ENCODE measurements at places on chromosomes 3 and 15.
A peak's percentile ranks its signal among the peaks of the same experiment; 100 is the strongest.

- DNase-seq: no peak
Observed at GRCh38 chr3:183815951-183816475, 9.4 kb downstream of the MAP6D1 start.

DNA sequence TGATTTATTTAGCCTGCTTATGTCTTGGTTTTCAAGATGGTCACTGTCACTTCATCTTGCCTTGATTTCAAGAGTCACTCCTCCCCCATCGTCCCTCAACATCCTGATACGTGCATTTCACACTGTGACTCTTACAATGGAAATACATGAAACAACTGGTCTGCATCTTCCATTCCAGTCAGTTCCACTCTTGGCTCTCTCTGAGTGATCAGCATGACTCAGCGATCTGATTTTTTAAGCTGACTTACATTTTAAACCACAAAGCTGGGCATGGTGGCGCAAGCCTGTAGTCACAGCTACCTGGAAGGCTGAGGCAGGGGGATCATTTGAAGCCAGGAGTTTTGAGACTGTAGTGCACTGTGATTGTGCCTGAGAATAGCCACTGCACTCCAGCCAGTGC is 271.2 kb upstream of the ROPN1 start:
- DNase-seq: peak; percentile 67

DNA sequence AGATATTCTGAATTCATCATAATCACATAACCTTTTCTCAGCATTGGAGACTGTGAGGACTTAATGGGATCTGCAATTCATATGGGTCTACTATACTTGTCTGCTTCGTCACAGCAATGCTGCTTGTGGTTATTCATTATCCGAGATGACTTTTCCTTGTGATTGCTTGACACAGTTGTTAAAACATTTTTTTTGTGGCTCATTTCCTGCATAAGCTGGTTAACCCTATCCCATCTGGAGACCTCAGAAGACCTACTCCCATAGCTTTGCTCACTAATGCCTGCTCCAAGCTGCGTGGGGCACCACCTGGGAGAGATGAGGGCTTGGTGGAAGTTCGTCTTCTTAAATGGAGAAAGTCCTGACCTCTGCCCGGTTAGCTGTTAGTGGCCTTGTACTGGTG is 360.8 kb downstream of the CHST2 start:
- no peak for DNase-seq

GRCh38 chr3:159277814-159278213 is 476.0 kb downstream of the MFSD1 start:
- no peak for DNase-seq

GRCh38 chr3:145224886-145225285 is 936.1 kb downstream of the PLOD2 start:
- DNase-seq: no peak

DNA sequence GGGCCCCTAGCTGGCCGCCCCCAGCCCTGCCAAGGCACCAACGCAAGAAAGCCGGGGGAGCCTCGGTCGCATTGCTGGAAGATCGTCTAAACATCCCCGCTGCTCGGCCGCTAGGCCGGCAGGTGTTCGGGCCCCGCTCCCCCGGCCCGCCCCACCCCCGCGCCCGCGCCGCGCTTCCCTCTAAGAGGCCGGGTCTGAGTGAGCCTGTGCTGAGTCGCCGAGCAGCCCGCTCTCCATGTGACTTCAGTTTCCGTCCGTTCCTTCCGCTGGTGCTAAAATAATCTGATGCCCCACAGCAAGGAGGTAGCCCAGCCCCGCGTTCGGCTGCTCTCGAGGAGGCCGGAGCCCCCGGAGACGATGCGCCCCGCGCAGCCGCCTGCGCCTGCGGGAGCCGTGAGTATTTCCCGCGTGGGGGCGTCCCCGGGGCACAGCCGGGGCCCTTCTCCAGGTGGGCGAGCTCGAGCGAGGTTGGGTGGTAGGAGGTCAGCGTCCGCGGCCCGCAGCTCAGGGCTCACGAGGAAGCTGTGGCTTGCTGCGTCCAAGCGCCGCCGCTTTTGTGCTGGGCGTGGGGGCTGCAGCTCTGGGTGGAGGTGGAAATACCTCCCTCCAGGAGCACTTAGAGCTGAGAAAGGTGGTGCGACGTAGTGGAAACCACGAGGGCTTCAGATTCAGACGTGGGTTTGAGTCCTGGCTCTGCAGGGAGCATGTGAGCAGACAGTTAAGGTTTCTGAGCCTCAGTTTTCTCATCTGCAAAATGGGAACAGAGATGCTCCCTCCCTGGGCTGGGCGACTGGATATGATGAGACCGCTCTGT is at the start of gene NRROS:
Gene NRROS, plus strand, starts transcription at position 212 of the 814 bp plus-strand sequence. CDS start 14,846 bp downstream, outside the sequence.
- DNase-seq: no peak

DNA sequence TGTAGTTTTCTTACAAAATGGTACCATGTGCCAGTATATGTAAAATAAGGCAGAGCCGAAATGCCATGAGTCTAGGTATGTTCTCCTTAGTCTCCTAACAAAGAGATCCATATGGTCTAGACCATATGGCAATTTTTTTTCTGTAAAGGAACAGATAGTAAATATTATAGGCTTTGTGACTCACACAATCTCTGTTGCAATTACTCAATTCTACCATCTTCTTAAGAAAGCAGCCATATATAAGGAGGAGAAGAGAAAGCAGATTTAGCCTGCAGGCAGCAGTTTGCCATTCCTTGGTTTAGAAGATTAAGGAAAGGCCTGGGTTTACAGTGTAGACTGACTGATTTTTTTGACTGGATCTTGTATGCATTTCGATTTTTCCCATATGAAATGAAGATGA is 16.3 kb upstream of the BBX start:
- DNase-seq: no peak

- DNase-seq: no peak
Observed at GRCh38 chr3:141455603-141456300, 31.1 kb upstream of the RASA2 start.

DNA sequence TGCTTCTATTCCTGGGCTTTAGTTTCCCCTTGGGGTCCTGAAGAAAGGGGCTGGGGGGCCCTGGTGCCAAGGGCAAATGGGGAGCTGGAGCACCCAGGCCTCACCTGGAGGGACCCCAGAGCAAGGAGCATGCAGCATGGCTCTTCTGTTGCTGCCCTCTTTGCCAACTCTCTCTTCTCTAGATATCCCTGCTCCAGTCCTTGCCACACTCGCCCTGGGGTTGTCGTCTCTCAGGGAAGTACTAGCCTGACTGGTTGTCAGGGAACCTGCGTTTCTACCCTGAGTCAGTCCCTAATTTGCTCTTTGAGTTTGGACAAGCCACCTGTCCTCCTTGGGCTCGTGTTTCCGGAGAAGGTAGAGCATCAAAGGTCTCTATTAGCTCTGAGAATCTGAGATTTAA is 63.7 kb upstream of the UBE2Q2 start:
- no peak for DNase-seq

GRCh38 chr15:34726406-34727100 is 28.2 kb downstream of the GJD2 start:
- no peak for DNase-seq

GRCh38 chr15:33029109-33029652 is 165.3 kb downstream of the FMN1 start:
- no peak for DNase-seq

GRCh38 chr3:161422171-161422700 is 50.9 kb upstream of the SPTSSB start:
- DNase-seq: no peak

- DNase-seq: no peak
Observed at GRCh38 chr3:97983933-97984491, 11.8 kb upstream of the RIOX2 start.

GRCh38 chr15:24916305-24917009 is 38.3 kb upstream of the SNRPN start:
- DNase-seq: no peak

- no peak for DNase-seq
Observed at GRCh38 chr3:49804141-49805041, 1.3 kb downstream of the INKA1 start.

DNA sequence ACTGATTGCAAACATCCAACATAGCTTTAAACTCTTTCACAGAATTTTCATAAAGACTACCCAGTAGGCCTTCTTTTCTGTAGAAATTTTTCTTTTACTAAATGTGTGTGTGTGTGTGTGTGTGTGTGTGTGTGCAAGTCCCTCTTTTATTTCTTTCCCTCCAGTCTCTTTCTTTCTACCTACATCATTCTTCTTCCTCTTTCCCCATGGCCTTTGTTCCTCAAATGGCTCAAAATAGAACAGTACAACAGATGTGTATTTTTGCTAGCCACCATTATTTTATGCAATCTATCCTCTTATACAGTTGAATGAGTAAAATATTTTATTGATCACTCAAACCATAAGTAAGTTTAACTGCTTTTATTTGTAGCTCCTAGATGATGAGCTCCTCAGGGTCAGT is 76.4 kb downstream of the USF3 start:
- DNase-seq: no peak

DNA sequence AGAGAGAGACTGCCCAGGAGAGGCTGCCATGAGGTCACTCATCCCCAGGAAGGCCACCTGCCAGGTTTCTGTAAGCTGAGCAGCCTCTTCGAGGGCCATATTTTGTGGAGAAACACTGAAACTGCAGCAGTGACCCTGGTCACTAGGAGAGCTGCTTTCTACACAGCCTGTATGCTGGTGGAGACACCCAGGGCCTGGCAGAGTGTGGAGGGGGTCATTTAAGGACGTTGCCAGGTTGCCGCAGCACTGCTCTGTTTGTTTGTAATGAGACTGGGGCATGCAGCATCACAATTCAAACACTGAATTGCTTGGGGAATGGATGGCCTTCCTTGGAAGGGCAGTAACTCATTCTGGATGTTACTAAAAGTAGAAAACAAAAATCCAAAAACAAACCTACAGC is 104.9 kb upstream of the TRIM42 start:
- no peak for DNase-seq

DNA sequence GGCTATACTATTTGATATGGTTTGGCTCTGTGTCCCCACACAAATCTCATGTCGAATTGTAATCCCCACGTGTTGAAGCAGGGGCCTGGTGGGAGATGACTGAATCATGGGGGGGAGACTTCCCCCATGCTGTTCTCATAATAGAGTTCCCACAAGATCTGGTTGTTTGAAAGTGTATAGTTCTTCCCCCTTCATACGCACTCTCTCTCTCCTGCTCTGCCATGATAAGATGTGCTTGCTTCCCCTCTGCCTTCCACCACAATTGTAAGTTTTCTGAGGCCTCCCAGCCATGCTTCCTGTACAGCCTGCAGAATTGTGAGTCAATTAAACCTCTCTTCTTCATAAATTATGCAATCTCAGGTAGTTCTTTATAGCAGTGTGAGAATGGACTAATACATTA is 290.1 kb upstream of the CHRM5 start:
- no peak for DNase-seq

DNA sequence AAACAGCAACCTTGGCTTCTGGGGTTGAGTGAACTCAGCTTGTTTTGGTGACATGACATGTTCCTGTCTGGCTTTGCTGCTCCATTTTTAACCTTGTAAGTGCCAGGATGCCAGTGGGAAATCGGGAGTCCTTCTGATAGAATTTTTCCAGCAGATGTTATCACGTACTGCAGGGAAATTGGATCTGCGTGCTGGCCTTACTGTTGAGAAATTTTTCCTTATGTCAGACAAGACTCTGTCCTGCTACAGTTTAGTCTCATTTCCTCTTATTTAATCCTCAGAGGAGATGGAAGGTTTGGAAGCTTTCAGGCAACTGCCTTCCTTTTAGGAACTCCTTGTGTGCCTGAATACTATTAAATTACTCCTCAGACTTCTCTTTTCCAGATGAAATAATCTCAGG is 80.6 kb downstream of the PGPEP1L start:
- no peak for DNase-seq

- DNase-seq: no peak
Observed at GRCh38 chr3:141921316-141921715, 44.9 kb downstream of the ATP1B3 start.

Measured in urothelium cell line (cell line).